ENCODE measurements at places on chromosomes 2 and 18. TPM values are rescaled to one million over a fixed set of nuclear protein-coding genes. Genes with fewer than 3 reads are reported as not detected.
A peak's percentile ranks its signal among the peaks of the same experiment; 100 is the strongest.

DNA sequence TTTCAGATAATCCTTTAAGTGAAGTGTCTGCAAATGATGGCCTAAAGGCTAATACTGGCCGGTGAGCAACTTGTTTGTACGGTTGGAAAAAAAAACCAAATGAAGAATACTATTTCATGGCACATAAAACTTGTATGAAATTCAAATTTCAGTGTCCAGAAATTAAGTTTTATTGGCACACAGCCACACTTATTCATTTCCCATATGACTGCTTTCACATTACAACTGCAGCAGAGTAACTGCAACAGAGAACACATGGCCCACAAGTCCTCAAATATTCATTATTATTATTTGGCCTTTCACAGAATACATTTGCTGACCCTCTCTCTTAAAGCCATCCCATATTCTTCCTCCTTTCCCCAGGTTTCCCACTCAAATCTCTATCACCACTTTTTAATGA, 1268.6 kb downstream of the LRP1B start:
- no peak for DNase-seq

The CTLA4 gene
- not detected for polyA plus RNA-seq

DNA sequence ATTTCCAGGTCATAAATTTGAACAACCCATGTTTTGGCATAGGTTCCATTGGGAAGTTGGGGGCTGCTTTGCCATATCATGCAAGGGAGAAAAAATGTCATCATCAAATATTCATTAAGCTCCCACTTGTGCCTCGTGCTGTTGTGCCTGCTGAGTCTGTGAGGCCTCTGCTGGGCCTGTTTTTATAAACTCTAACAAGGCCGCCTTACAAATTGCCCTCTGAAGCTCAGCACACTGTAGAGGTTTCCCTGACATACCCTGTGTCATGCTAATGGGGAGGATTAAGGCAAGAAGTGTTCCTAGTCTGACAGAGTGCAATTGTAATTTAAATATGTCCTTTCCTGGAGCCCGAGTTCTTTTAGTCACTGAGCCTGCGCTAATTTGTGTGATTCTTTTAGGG, 17.6 kb downstream of the OSBPL6 start:
- no peak for DNase-seq

GRCh38 chr2:14125624-14126293, 506.8 kb upstream of the LRATD1 start:
- DNase-seq, result no peak

GRCh38 chr2:190849774-190850173, 30.8 kb upstream of the GLS start:
- DNase-seq, result no peak

- DNase-seq, result no peak
These were observed 1.7 kb upstream of the DQX1 start for GRCh38 chr2:74527741-74528140.

DNA sequence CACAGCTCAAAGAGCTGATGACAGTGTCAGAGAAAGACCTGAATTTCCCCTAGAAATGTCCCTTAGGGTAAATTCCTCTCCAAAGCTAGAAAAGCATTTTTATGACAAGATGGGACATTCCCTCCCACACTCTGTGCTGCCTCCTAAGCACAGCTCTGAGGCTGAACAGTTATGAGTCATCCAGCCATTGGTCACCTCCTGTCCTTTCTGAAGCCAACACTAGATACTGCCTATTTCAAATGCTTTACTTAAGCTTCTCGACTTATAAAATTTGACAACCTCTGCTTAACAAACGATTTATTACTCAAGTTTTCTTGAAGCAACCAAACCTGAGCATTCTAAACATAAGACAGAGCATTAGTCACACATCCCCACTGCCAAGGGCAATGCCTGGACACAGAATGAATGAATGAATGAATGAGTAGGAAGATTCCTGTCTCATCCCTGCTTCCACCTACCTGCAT, 35.4 kb downstream of the B4GALT6 start:
- no peak for DNase-seq

- no peak for DNase-seq
These were observed 36.7 kb downstream of the ARHGAP25 start for GRCh38 chr2:68771211-68771751.

The OR6B2 gene
- not detected for polyA plus RNA-seq

- no peak for DNase-seq
These were observed 168.0 kb downstream of the SPP2 start for GRCh38 chr2:234218266-234219045.

GRCh38 chr2:219465659-219466561, 31.3 kb downstream of the SPEG start:
- DNase-seq, result no peak

DNA sequence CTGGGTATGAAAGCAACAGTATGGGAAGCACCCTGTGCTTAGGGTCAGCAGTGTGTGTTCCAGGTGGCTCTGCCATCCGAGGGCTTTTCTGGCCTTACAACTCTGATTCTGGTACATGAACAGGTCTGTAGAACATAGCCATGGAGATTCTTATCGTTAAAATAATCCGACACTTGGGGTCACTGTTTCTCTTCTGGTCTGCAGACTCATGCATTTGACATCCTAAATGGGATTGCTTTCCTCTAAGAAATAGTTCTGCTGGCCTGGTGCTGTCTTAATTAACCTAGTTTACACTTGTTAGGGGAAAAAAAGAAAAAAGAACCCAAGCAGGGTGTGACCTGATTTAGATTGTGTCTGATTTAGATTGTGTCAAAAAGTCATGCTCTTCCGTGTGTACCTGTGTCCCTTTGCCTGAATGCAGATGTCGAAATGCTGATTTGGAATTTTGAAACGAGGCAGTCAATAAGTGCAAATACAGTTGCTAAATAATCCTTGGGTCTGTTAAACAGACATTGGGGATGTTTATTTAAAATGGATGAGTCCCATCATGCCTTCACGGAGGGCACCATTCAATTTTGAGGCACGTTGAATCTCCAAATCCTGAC, 59.6 kb downstream of the TRPM8 start:
- DNase-seq, result peak; percentile 45

The ANKRD23 gene
- polyA plus RNA-seq, result 0.81 TPM

DNA sequence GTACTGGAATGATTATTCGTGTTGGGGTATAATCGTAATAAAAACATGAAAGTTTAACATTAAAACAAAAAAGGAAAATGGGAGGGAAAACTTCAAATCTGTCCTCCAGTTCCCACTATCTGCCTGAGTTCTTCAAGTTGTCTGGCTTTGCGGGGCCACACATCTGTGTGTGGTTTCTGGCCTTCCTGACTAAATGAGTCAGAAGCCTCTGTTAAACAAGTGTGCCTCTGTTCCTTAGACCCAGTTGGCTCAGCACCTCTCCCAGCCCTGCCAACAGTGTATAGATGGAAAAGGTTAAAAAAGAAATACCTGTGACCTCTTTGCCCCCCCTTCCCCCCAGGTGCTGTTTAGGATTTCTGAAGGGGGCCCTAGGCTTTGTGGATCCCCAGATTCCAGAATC, 30.2 kb downstream of the XDH start:
- peak; percentile 82 for DNase-seq

DNA sequence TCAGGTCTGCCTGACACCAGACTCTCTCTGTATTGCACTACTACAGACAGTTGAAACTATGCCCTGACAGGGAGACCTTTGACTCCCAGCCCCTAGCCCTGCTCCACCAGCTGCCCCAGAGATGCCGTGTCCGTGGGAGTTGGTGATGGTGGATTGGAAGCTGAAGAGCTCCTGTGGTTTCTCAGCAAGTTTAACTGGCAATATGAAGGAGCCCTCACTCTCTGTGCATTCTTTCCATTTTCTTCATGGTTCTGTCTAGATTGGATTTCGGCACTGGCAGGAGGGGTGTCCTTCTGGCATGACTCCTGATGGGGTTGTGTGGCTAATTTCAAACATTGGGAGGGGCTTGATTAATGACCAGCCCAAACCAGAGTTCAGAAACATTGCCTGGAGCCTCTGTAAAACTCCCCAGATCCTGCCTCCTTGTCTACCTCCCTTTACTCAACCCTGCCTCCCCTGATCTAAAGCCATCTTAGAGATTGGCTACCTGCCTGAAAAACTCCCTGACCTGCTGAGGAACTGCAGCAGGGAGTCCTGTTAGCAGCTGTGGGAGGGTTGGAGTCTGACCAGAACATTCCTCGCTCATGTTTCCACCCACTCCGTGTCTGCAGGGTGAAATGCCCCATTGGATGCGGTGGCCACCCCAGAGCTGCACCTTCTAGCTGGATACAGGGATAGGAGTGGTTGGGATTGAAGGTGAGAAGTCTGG, 206.9 kb upstream of the SPRED2 start:
- DNase-seq, result no peak

The FAM228A gene
- 0.07 TPM for polyA plus RNA-seq

DNA sequence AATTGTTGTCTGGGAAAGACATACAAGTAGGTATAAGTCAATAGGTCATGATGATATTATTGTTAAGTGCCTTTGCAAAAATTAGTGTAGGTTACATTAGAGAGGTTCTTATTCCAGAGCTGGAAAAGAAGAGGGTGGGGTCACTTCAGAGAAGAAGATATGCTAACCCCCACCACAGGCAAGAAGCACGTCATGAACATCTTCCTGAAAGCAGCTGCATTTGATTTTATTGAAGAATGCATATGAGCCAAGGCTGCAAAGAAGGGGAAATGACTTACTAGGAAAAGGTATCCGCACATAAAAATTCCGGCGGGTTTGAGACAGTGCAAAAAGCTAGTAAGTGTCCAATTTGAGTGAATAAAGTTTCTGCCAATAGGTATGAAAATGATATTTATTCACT, 195.3 kb upstream of the CDH2 start:
- DNase-seq, result no peak

- DNase-seq, result no peak
These were observed 2.0 kb upstream of the ATRAID start for GRCh38 chr2:27209621-27210401.

All from AG04450 (cell line).